GM03348 (cell line): ENCODE measurements at places on chromosomes 3 and 15.

DNA sequence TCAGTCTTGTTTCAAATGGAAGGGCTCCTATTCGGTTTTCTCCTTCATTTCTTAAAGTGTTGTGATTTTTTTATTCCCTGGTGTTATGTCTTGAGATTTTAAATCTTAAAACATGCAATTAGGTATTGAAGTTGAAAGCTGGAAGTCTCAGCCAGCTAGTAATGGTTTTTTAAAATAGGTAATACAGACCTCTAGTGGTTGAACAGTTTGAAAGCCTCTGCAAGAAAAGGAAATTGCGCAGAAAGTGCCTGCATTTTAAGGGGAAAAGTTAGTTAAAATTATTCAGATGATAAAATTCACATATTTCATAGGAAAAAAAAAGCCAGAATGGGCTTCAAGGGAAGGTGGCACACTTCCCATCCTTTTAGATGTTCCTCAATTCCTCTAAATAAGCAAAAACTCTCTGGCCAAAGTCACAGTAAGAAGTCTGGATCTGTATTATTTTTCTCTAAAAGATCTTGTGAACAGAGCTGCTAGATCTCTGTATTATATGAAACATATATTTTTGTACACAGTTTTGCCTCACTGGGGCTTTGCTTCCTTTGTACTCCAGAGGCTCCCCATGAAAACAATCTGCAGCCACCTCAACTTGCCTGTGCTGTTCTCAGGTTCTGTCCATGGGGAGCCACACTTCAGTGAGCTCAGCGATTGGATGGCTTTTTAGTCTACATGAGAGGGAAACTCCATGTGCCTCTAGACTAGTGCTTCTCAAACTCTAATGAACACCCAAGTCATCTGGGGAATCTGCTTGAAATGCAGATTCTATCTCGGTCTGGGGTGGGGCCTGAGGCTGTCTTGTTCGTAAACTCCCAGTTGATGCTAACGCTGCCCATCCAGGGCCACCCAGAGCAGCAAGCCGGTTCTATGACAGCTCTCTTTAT, 21.5 kb downstream of the AGTR1 start:
- DNase-seq, result peak; percentile 26

GRCh38 chr3:57983734-57984518, 24.3 kb upstream of the FLNB start:
- peak; percentile 81 for DNase-seq

GRCh38 chr3:136305879-136306278, 55.7 kb downstream of the PCCB start:
- DNase-seq, result no peak

DNA sequence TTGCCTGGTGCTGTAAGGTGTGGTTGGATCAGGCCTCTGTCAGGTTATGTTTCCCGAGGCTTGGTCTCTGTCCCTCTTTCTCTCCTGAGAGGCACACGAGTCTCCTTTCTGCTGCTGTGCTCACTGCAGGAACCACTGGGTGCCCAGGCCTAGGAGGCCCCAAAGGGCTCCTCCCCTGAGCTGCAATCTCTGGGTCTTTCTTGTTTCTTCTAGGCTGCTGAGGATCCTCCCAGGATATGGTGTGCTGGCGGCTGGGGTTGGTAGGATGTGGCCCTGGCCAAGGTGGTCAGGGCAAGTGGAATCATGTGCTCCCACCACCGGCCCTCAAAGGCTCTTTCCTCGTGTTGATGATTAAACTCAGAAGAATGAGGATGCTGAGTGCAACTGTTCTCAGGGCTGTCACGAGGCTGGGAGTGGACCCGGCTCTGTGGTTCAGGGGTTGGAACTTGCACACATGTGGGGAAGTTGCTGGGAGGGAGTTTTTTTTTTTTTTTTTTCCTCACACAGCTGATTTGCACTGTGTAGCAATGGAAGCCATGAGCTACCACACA, 43.6 kb upstream of the CTSH start:
- DNase-seq, result peak; percentile 96

DNA sequence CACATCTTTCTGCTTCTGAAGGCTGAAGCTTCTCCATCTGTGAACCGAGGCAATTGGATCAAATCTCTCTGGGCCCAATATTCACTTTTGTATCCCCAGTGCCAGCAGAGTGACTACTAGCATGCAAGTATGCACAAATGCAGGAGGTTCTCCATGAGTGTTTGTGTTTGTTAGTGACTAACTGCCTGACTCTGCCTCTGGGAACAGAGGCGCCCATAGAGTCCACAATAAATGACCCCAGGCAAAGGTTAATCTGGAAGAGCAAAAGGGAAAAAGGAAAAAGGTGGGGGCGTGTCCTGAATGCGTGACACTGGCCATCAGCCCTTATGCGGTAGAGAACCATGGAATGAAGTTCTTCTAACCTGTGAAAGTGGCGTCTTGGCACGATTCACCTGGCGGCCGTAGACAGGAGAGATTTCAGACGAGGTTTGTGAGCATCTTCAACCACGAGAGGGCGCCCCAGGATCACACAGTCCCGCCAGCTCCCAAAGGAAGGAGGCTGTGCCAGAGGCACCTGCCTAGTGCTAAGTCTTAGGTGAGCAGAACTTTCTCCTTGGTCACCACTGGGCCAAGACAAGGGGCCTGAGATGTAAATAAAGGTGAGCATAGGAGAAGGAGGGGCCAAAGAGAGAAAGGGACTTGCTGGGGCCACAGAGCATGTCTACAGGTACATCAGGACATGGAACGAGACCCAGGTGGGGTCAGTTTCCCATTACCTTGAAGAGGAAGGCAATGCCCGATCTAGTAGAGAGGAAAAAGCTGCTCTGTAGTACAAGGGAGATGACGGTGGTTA, 44.2 kb downstream of the RBPMS2 start:
- DNase-seq, result peak; percentile 84

- DNase-seq, result no peak
These were observed 38.0 kb downstream of the RFT1 start for GRCh38 chr3:53092216-53092615.

GRCh38 chr15:79403501-79403900, 28.6 kb upstream of the MINAR1 start:
- DNase-seq, result peak; percentile 18

DNA sequence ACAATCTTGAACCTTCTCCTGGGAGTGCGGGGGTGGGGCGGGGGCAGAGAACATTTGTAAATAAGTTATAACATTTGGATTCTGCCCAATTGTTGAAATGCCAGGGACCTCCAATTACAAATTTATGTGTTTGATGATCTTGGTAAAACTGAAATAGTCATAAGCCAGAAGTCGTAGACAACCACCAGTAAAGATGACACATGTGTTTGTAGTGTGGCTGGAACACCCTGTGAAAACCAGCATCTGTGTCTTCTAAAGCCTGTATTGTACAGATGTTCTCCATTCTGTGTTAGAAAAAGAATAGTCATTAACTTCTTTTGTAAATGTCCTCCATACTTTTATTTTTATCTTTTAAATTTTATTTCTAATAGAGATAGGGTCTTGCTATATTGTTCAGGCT, 61.8 kb downstream of the ARIH1 start:
- DNase-seq, result peak; percentile 9

- DNase-seq, result no peak
These were observed 93.8 kb downstream of the SLCO3A1 start for GRCh38 chr15:91947293-91947679.

- DNase-seq, result no peak
These were observed 35.9 kb upstream of the DUSP7 start for GRCh38 chr3:52092271-52092660.

DNA sequence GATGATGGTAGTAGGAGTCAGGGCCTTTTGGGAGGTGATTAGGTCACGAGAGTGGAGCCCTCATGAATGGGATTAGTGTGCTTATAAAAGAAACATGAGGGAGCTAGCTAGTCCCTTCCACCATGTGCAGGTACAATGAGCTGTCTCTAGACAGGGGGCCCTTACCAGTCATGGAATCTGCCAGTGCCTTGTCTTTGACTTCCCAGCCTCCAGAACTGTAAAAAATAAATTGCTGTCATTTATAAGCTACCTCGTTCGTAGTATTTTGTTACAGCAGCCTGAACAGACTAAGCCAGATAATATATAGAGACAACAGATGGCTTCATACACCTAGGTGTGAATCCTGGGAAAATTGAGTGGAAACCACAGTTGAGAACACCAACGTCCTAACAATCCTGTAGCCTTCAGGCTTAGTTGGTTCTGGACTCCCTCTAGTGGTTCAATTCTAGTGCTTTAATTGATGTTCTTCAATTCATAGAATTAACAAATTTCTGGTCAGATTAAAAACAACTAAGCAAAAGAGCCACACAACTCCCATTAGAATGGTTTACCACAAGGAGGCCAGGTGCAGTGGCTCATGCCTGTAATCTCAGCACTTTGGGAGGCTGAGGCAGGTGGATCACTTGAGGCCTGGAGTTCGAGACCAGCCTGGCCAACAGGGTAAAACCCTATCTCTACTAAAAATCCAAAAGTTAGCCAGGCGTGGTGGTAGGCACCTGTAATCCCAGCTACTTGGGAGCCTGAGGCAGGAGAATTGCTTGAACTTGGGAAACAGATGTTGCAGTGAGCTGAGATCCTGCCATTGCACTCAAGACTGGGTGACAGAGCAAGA, 21.3 kb upstream of the GATM start:
- peak; percentile 57 for DNase-seq

DNA sequence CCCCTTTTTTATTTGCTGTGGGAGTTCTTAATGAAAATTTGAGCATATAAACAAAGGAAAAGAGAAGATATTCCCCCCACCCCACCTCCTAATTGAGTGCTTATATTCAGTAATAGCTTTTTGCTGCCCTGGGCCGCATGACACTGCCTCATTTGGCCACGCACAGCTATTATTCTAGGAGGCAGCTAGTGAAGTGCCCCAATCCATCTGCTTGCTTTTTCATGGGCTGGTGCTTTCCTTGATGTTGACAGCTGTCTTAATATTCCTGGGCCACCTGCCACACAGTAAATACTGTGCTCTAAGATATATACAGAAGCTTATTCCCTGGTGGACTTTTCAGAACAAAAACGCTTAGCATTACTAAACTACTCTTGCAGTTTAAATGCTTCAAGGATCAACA, 3.8 kb upstream of the CRYBG3 start:
- DNase-seq, result no peak

DNA sequence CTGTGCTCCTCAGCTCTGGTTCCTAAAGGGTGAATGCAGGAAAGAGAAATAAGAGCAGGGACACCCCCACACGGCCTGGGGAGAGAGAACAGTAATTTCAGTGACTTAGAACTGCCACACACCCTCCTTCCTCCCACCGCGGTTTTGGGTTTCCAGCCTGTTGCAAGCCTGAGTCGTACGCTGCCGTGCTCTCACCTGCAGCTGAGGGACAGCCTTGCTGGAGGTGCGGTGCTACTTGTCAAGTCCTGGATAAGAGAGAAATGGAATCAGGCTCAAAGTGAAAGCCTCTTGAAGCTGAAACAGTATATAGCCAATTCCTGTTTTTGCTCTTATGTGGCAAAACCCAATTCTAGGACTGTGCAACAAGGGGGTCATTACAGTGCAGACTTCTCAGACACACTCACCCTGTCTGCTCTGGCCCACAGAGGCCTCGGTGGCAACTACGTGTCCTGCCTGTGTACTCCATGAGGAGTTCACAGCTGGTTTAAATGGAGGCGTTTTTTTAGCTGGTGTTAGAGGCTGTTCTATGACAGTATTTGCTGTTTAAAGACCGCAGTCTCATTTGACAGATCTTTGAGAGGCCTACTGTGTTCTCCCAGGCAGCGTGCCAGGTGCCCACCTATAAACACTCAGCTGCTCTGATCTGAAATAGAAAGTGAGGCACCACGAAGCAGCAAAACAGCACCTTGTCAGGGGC, 42.9 kb downstream of the TBC1D2B start:
- no peak for DNase-seq

DNA sequence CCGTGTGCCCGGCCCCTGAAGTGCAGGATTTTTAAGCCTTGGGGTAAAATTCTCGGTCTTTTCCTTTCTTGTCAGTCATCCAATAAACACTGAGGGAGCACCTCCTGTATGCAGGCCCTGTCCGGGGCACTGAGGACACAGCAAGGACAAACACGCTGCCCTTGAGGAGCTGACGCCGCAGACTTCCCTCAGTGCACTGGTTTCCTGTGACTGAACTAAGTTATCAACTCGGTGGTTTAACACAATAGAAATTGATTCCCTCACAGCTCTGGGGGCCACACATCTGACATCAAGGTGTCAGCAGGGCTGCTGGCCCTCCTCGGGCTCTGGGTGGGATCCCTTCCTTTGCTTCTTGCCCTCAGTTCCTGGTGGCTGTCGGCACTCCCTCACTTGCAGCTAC, 65.1 kb downstream of the ZNF445 start:
- no peak for DNase-seq
